Activated naive CD8-positive, alpha-beta T cell treated with anti-CD3 and anti-CD28 coated beads for 36 hours (primary cell): ENCODE measurements at places on chromosomes 4 and X. TPM values are rescaled to one million over a fixed set of nuclear protein-coding genes. Genes with fewer than 3 reads are reported as not detected.

DNA sequence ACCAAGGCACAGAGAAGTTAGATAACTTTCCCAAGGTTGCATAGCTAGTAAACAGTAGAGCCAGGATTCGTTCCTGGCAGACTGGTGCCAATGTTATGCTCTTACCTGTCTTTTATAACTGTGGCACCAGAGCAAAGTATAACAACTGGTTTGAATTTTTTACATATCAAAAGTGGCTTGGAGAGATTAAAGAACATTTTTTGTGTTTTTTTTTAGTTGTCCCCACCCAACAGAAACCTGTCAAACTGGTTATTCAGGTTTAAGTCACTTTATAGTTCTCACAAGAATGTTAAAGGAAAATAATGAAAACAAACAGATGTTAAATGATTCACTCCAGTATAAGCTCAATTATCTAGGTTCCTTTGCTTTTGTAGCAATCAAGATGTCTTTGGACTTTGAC, 15.6 kb upstream of the FAM47E start:
- DNase-seq, result no peak

DNA sequence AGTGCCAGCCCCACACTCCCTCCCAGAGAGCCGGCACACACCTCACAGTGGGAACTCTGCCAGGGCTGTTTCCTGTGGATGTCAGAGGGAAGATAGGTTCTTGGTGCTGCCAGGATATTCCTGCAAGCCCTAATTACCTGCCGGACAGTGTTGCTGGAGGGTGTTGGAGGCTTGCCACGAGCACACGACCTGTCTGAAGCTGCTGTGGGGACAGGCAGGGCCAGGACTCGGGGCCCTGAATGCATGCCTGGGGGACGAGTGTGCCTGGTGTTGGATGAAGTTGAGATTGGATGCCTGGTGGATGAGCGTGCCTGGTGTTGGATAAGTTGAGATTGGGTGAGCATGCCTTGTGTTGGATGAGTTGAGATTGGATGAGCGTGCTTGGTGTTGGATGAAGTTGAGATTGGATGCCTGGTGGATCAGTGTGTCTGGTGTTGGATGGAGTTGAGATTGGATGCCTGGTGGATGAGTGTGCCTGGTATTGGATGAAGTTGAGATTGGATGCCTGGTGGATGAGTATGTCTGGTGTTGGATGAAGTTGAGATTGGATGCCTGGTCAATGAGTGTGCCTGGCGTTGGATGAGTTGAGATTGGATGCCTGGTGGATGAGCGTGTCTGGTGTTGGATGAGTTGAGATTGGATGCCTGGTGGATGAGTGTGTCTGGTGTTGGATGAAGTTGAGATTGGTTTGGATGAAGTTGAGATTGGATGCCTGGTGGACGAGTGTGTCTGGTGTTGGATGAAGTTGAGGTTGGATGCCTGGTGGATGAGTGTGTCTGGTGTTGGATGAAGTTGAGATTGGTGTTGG, 23.2 kb upstream of the UVSSA start:
- DNase-seq, result no peak

The FSTL5 gene
- total RNA-seq, result not detected

The FAM13A gene
- total RNA-seq, result 2.4 TPM

The FATE1 gene
- total RNA-seq, result not detected

The HELT gene
- not detected for total RNA-seq

DNA sequence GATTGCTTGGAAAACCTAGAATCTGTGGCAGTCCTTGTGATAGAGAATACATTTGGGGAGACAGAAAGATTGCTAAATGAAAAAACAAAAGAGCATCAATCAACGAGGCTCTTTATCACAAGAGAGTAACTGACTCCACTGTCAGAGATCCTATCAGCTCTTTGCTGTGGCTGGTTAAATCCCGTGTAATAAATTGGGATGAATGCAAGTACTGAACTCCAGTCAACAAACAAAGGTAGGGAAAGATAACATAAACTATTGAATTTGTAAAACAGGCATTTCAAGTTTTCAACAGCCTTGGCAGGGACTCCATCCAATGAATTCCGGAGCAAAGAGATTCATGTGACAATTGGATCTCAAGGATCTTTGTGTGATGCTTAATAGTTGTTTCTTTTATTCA, 21.3 kb downstream of the MMRN1 start:
- DNase-seq, result no peak
